ENCODE measurements at places on chromosomes 11 and 22.

DNA sequence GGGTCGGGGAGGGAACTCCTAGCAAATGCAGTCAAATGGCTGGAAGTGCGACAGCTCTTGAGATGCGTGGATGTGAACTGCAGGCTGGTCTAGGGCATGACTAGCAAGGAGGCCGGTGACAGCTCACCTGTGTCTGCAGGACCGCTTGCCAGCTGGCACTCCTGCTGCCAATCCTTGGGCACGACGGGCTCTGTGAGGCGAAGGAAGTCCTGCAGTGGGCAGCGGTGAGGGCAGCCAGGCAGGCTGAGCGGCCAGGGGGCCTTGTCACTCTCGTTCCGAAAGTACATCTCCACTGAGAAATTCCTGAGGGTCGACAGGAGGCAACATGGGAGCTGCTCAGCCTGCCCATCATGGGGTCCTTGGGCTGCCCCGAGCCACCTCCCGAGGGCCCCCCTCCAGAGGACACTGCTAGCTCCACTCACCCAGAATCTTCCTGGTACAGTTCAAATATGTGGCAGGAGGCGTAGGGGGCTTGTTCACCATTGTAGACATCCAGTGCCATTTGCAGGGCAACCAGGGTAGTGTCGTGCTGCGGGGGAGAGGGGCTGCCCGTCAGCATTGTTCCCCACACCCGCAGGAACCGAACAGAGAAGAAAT is 5.9 kb downstream of the ACP2 start:
- no peak for DNase-seq

GRCh38 chr11:69370984-69371709 is 77.2 kb downstream of the MYEOV start:
- DNase-seq = no peak

DNA sequence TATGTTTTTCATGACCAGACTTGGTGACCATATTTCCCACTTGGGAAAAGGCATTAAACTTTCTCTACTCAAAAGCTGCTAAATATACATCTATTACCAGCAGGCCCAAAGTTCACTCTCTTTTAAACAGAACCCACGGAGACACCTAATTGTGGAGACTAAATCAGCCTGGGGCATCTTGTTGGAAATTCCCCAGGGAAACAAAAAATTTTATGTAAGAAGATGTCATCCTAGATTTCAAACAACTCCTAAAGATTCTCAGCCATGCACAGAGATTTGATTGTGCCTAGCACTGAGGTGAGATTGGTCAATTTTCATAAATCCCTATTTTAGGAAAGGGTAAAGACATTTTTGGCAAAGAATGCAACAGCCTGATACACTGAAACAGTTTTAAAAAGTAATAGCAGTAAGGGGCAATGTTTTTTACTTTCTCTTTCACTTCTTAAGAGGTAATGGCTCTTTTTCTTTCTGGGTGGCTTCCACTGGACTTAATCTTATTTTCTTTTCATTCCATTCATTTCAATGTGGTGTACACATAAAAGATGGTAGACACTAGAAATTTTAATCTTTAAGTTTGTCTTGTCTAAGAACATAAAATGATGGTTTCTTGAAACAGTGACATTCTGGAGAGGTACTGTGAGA is 9.6 kb downstream of the OR52N2 start:
- DNase-seq = no peak

DNA sequence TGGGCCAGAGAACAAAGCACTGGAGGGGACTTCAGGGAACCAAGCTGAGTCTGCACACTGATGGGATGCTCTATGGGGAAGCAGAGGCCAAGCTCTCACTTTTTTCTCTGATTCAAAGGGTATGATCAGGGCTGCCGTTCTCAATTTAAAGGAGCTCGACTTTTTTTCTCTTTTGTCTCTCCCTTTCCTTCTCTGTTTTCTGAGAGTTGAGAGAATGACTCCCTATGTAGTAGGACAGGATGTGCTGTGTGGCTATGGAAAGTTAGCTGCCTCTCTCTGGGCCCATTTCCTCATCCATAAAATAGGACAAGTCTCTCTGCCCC is 7.9 kb downstream of the ADORA2A start:
- DNase-seq = no peak

GRCh38 chr11:125262830-125263218 is 98.3 kb downstream of the PKNOX2 start:
- DNase-seq = no peak

DNA sequence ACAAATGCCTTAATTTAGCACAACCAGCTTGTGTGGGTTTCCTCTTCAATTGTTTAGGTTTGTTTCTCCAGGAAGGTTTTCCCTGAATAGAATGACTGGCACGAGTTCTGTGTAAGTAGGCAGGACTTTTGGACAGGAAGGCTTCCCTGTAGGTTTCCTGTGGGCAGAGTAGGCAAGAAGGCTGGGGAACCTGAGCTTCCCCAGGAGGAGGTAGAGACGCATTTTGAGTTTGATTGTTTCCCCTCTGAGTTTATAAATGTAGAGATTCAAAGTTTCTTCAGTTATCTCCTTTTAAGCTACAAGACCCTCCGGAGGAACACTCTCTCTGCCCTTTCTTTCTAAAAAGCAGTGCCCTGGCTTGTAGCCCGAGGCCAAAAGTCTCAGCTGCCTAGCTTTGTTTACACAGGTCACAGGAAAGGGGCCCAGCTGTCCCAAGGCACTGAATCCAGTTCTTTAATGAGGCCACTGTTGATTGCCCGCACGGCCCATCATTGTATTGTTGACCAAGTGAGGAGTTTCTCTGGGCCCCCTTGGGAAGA is 66.6 kb upstream of the RDX start:
- DNase-seq = no peak

GRCh38 chr22:25969901-25970300 is 199.4 kb upstream of the SEZ6L start:
- no peak for DNase-seq

- DNase-seq = no peak
Observed at GRCh38 chr11:119790476-119790875, 61.5 kb upstream of the NECTIN1 start.

DNA sequence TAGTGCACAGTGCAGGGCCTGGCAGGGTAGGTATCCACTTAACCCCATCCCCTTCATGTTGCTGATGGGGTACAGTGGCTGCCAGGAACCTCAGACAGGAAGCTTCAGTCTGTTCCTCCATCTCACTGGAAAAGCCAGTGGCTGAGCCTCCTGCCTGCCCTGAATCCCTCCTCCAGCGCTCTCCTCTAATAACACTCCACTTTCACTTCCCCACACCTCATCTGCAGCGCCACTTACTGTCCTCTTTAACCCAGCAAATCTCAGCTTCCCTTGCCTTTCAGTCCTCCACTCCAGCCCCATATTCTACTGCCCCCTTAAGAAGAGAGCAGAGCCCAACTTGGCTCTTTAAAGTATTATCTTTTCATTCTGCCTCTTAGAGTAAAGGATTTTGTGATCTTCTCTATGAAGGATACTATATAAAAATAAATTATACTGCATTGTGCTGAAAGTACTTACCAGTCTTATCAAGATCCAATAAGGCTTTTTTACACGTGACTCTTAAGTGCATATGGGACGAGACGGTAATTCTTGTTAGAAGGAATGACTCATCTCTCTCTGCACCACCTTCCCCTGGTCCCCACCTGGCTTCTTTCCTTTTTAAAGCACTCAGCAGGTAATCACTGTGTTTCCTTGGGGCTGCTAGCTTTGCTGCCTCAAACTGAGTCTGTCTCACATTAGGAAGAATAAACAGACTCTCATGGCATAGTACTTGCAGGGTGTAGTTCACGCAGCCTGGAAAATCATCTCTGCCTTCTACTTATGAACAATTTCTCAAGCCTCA is 238.0 kb upstream of the NARS2 start:
- no peak for DNase-seq

- no peak for DNase-seq
Observed at GRCh38 chr11:110988671-110989070, 256.9 kb upstream of the POU2AF2 start.

DNA sequence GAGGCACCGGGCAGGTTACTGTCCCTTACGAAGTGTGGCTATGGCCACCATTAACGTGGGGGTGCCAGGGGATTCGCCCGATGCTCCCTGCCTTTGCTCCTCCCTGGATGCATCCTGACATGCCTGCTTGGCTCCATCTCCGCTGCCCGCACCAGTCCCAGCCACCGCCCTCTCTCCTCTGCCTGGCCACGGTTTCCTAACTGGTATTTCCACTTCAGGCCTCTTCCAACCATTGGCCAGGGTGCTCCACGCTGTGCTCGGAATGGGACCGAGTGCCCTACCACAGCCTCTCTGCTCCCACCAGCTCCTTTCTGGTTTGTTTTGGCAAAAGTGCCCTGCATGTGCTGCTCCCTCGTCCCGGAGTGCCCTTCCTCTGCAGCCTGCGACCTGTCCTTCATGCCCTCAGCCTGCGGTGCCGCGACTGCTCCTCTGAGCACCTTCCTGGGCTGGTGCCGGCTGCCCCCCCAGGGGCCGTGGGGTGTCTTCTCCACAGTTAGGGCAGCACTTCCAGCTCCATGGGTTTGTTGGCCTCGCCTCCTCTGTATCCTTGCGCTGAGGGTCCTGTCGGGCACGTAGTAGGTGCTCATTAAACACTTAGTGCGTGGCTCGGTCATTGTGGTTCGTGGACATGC is 12.6 kb upstream of the GRAMD4 start:
- no peak for DNase-seq

DNA sequence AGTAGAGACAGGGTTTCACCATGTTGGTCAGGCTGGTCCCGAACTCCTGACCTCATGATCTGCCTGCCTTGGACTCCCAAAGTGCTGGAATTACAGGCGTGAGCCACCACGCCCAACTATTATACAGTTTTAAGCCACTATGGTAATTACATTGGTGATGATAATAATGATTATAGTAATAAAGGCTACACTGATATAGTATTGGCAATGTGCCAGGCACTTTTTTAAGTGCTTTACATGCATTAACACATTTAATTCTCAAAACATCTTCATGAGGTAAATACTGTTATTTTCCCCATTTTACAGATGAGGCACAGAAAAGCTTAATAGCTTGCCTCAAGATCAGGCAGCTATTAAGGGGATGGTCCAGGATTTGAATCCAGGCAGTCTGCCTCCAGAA is 222.5 kb downstream of the SOX6 start:
- no peak for DNase-seq

GRCh38 chr11:32273931-32274330 is 161.4 kb downstream of the WT1 start:
- DNase-seq = no peak

DNA sequence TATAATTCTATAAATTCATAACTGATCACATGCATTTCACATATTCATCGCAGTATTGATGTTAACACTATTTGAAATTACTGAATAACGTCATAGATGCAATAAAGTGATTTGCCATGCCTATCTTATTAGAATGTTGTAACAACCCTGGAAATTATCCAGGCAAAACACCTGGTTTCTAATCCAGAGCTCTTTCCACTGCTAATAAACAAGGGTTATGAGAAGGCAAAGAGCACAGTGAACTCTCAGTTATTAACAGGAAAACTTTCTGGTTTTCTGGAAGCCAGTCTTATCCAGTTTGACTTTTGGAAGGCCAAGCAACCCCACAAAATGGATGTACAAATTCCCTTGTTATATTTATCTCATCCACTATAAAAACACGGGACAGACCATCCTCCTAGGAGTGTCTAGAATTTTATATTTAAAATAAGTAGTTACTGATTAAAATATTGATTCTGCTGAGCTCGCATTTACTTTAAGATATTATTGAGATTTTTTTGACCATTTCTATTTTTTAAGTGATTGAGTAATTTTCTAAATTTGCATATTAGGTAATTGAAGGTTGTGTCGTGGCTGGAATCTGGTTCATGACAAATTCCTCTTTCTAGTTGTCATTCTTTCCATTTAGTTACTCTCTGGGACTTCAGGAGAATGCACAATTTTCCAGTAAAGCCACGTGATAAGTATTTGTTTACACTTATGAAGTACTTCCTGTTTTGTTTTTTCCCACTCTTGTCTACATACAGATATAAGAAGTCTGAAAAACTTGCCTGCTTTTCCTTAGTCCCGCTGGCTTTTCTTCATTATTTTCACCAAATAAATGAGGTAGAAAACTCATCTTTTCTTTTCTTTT is 47.9 kb downstream of the DCUN1D5 start:
- no peak for DNase-seq

DNA sequence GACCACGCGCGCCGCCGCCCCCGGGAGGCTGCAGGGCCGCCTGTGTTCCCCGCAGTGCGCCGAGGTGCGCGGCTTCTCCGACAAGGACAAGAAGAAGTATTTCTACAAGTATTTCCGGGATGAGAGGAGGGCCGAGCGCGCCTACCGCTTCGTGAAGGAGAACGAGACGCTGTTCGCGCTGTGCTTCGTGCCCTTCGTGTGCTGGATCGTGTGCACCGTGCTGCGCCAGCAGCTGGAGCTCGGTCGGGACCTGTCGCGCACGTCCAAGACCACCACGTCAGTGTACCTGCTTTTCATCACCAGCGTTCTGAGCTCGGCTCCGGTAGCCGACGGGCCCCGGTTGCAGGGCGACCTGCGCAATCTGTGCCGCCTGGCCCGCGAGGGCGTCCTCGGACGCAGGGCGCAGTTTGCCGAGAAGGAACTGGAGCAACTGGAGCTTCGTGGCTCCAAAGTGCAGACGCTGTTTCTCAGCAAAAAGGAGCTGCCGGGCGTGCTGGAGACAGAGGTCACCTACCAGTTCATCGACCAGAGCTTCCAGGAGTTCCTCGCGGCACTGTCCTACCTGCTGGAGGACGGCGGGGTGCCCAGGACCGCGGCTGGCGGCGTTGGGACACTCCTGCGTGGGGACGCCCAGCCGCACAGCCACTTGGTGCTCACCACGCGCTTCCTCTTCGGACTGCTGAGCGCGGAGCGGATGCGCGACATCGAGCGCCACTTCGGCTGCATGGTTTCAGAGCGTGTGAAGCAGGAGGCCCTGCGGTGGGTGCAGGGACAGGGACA is 2.7 kb downstream of the NLRP6 start:
- DNase-seq = no peak

GRCh38 chr11:64150481-64151239 is 15.3 kb downstream of the MACROD1 start:
- no peak for DNase-seq

- DNase-seq = no peak
Observed at GRCh38 chr11:65432100-65432650, 9.6 kb downstream of the NEAT1 start.

DNA sequence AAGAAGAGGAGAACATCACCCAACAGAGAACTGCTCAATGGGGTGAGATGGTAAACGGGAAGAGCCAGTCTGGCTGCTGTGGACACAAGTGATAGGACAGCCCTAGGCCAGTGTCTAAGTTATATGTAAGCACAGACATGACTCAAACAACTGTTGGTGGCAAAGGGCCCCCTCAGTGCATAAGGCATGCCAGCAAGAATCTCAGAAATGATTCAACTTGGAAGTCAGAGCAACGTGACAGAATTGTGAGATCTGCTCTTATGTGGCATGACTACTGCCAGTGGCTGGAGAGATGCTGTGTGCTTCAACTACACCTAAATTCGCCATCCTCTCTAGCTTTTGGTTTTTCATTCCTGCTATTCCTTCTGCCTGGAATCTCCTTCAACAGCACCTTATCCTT is 7.4 kb downstream of the SLN start:
- DNase-seq = no peak

DNA sequence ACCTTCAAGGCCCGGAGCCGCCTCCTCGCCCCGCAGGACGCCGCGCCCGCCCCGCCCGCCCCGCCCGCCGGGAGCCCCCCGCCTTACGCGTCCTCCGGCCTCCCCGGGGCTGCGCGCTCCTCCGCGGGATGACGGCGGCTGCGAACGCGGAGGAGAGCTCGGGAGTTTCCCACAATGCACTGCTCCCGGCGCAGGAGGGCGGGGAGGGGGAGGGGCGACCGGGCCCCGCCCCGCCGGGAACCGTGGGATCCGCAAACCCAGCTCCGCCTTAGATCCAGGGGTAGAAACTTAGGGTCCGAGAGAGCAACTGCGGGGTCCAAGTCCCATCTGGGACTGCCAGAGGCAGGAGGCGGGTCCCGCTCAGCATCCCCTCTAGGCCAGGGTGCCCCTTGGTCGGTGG is at the start of gene CEND1:
Gene CEND1, minus strand, starts transcription at position 148 of the 400 bp plus-strand sequence. CDS start 1,514 bp downstream, outside the sequence.
- DNase-seq = no peak

GRCh38 chr11:120303004-120303637 is 22.0 kb upstream of the TLCD5 start:
- peak; percentile 38 for DNase-seq

All from effector CD4-positive, alpha-beta T cell (primary cell).